CD14-positive monocyte (primary cell): ENCODE measurements at places on chromosomes 16 and 17. TPM values are rescaled to one million over a fixed set of nuclear protein-coding genes. Genes with fewer than 3 reads are reported as not detected.

The ZNF469 gene
- polyA plus RNA-seq, result 0.02 TPM

The SCIMP gene
- polyA plus RNA-seq, result 69.6 and 88.7 TPM in 2 replicates

The GCSH gene
- 1.0 TPM for polyA plus RNA-seq

DNA sequence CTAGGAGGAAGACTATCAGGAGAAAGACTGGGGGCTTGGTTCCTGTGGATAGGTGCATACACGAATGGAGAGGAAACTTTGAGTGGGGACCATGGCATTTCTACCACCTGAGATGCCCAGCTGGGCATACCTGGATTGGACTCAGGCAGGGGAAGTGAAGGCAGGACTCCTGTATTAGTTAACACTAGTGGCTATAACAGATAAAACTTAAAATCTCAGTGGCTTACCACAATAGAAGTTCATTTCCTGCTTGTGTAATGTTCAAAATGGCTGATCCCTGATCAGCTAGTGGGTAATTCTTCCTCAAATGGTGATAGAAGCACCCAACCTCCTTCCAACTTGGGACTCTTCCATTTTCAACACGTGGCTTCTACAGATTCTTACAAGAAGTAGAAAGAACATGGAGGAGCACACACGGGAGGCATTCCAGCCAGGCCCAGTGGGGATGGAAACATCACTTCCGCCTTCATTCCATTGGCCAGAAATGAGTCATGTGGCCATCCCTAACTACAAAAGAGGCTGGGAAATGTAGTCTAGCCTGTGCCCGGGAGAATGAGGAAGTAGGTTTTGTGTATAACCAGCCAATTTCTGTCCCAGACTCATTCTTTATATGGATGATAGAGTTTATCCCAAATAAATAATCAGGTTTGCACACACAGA lies 112.1 kb downstream of the UTP18 start:
- DNase-seq, result peak; percentile 59

GRCh38 chr16:57091200-57091974 lies 996 bp upstream of the CPNE2 start:
- peak; percentile 18 for DNase-seq

DNA sequence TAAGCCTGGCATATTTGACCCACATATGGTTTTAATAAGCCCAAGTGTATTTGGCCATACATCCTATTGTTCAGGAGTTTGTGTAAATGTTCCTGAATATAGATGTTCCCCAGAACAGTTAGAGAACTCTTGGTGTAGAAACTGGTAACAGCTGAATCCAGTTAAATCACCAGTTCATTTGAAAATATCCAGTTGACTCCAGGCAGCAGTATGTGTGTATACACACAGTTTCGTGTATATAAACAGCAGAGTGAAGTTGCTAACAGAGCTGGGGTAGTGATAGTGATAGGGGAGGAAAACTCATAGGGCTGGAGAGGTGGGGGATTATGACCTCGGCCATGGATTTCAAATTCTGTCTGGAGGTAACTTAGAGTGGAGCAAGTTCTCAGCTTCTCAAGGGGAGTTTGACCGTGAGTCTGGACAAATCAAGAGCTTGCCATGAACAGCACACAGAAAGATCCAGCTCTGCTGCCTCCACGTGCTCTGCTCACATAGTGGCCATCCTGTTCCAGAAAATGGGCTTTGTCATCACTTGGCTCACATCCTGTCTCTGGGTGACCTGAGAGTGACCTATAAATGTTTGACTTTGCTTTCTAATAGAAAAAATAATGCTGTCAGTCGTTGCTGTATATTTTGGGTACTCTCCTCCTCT lies 30.6 kb upstream of the MMD start:
- no peak for DNase-seq

DNA sequence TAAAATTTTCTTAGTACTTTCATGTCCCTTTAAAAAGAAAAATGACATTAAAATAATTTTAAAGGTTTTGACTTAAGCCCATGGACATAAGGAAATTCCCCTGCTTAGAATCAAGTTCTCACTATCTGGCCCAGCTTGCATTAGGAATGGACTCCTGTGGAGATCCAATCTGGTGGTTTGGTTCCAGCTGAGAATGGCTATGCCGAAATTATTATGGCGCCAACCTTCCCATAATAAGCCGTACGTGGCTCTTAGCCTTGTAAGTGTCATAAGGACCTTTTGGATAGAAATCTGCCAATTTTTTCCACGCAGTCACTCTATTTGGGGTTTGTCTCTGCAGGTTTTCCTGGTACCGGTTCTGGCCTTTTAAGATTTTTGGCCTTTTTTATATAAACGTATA lies 262.1 kb upstream of the MAF start:
- no peak for DNase-seq

- no peak for DNase-seq
These were observed 186.5 kb downstream of the STX8 start for GRCh38 chr17:9389111-9389527.
